ENCODE measurements at places on chromosomes 7 and 10.

DNA sequence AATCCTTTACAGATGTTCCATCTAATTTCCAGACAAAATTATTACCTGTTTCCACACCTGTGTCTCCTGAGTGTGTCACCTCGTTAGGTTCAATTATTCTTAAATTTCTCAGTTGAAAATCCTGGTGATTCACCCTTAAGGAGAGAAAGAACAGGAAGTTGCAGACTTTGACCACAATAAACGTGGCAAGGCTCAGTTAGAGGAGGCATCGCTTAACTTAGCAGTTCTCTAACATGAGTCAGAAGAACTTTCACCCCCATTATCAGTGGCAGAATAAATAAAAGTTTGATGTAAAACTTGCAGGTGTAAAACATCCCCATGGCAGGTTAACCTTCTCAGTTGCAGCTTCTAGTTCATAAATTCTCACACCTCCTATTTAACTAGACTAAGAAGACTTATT is 8.3 kb downstream of the XPNPEP1 start:
- DNase-seq = peak; percentile 21

DNA sequence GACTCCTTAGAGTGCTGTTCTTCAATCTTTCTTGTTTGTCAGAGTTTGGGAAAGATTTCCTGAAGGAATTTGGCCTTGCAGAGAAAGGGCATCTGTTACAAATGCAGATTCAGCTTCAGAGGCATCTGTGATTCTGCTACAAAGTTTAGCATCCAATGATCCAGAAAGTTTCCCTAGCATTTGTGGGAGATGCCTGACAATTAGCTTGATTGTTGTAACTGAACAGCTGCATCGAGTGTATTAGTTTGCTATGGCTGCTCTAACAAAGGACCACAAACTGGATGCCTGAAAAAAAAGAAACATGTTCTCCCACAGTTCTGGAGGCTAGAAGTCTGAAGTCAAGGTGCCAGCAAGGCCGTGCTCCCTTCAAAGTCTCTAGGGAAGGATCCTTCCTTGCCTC is 365.1 kb downstream of the GRID1 start:
- no peak for DNase-seq

DNA sequence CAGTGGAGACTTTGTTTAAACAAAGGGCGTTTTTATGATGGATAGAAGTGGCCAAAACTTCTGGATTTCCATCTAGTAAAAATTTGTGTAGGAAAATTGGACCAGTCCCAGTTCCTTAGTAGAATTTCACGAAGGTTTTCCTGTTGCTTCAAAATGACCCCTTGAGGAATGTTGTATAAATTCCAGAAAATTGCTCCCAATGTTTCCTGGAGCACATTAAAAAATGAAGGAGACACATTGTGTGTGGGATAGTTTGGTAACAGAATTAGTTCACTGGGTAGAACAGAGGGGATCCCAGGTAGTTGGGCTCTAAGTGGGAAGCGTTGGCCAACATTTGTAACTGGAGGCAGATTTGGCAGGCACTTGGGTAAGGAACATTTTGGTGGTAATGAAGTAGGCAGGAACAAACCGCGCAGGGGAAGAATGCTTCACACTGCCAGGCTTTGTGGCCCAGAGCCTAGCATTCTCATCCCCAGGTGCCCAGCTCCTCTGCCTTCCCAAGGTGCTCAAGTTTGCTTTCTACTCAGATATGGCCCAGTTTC is 758.6 kb downstream of the AUTS2 start:
- DNase-seq = no peak

- no peak for DNase-seq
Measured at GRCh38 chr7:92415225-92415624, 32.1 kb upstream of the GATAD1 start.

DNA sequence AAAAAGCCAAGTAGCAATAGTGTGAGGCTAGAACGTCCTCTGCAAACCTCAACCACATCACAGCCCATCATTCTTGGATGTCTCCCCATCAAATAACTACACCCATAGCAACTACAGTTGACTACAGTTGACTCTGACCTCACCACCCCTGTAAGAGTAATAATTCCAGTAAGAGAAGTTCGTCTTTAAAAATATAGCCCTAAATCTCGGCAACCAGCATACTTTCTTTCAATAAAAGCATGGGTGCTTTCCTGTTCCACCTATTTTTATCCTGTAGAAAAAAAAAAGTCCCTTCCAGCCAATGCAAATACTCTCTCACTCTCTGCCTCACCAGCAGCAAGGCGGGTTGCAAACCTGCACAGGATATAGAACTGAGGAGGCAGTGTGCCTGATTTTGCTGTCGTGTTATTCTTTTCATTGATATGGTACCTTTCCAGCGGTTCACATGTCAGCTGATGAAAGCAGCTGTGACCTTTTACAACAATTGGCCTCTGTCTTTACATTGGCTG is 187.5 kb upstream of the NFE2L3 start:
- DNase-seq = peak; percentile 86
